ENCODE measurements at places on chromosomes 5 and 9. TPM values are rescaled to one million over a fixed set of nuclear protein-coding genes. Genes with fewer than 3 reads are reported as not detected.
A peak's percentile ranks its signal among the peaks of the same experiment; 100 is the strongest.

DNA sequence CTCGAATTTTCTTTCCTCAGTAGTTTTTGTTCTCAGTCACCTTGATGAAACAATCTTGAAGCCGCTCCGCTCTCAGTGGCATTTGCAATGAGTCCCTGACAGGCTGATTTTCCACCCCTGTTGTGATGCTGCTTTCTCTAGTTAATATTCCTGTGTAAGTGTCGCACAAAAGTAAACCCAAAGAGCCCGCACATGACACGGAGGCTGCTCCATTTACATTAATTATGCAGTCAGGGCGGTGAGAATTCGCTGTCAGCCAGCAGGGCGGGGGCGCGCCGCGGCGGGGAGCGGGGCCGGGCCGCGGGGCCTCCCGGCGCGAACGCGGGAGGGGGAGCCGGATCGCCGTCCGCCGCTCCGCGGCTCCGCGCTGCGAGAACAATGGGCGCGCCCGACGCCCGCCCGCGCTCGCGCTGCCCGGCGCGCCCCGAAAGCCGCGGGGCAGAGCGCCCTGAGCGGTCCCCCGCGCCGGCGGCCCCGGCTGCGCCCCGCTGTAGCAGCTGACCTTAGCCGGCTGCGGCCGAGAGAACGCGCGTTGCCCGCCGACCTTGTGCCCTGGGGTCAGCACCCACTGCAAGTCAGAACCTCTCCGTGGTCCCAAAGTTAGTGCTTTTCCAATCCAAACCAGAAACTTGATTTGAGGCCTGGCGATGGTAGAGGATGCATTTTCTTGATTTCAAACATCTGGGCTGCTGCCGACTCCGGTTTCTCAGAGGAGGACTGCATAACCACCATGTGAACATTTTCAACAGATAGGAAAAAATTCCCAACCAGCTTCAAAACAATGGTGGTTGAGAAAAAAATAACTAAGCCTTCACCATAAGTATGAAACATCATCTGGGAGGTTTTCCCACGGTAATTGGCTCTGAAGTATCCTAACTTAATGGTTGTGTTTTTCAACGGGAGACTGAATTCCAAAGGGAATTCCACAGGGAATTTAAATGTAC lies 142.6 kb downstream of the PBX3 start:
- DNase-seq, result peak; percentile 46

CER1 gene
- not detected for total RNA-seq

DNA sequence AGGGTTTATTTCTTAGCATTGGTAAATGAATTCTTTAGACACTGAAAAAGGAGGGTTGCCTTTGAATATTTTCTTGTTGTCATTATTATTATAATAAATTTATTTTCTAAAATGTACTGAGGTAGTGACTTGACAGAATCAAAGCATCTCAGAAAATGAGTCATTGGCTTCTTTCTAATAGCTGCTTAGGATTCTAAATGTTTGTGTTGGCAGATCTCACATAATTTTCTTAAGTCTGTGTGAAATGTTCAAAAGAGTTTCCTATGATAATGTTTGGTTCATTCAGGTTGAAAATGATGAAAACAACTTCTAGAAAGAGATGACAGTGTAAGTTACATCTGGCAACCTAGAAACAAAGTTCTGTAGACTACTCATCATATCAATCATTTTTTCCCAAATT lies 69.7 kb downstream of the SH3GL2 start:
- DNase-seq, result no peak

DNA sequence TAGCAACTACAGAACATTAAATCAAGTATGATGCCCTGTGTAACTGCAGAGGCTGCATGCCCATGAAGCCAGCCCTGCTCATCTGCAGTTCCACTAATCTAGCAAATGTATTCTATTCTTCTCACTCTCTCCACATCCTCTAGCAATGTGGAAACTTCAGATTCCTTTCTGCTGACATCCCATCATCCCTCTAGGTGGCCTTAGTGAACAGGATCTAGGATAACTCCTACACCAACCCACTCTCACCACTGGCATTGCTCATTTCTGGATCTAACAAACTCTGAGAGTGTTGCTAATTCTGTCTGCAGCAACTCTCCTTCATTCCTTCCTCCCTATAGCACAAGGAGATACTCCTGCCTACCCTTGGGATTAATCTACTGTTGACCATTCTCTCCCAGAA lies 80.8 kb downstream of the FAM81B start:
- DNase-seq, result peak; percentile 85

DNA sequence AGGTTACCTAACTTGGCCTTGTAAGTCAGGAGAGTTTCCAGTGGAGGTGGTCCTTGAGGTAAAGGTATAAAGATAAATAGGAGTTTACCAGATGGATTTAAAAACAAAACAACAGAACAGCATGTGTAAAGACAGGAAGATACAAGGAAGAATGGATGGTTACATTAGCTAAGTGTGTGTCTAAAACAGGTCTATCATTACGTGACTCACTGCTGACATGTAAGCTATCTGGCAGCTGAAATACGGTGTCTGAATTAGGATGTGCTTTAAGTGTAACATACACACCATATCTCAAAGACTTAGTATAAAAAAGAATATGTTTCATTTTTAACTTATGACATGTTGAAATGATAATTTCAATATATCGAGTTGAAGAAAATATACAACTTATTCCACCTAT lies 405.1 kb upstream of the ADAMTSL1 start:
- no peak for DNase-seq

Data from myocyte (in vitro differentiated cells).